Activated naive CD8-positive, alpha-beta T cell treated with anti-CD3 and anti-CD28 coated beads, Interleukin-2, amount 10 ng/mL, durations not matched to agents 7 days and 5 days (primary cell): ENCODE measurements at places on chromosomes 3 and 15. TPM values are rescaled to one million over a fixed set of nuclear protein-coding genes. Genes with fewer than 3 reads are reported as not detected.

Gene SAXO2
- total RNA-seq = 1.3 TPM

Gene CLDN11
- not detected for total RNA-seq

Gene SLC51B
- total RNA-seq = not detected

Gene CFAP44
- 9.3 TPM for total RNA-seq

Gene GP5
- total RNA-seq = 2.2 TPM

Gene ACKR2
- total RNA-seq = 3.7 TPM

Gene GRIP2
- total RNA-seq = not detected

Gene EFCC1
- total RNA-seq = 0.23 TPM

Gene CSPG5
- total RNA-seq = 0.25 TPM

Gene TMED3
- 34.2 TPM for total RNA-seq

Gene SNTN
- not detected for total RNA-seq

Gene GP9
- not detected for total RNA-seq

Gene LDHAL6B
- total RNA-seq = not detected

Gene ACTRT3
- total RNA-seq = 0.44 TPM

Gene SLC6A20
- total RNA-seq = not detected

Gene SLC22A14
- 0.17 TPM for total RNA-seq

Gene SLC12A1
- not detected for total RNA-seq

Gene LRRC31
- total RNA-seq = not detected

Gene NANOGP8
- not detected for total RNA-seq

Gene LRRC34
- 6.9 TPM for total RNA-seq

Gene ASB14
- not detected for total RNA-seq

Gene SUCNR1
- 0.08 TPM for total RNA-seq

Gene TBL1XR1
- total RNA-seq = 176 TPM

Gene KNG1
- total RNA-seq = not detected
